Left lobe of liver (tissue), 2 donors: ENCODE measurements at places on chromosomes 7 and 10. TPM values are rescaled to one million over a fixed set of nuclear protein-coding genes. Genes with fewer than 3 reads are reported as not detected.

DNA sequence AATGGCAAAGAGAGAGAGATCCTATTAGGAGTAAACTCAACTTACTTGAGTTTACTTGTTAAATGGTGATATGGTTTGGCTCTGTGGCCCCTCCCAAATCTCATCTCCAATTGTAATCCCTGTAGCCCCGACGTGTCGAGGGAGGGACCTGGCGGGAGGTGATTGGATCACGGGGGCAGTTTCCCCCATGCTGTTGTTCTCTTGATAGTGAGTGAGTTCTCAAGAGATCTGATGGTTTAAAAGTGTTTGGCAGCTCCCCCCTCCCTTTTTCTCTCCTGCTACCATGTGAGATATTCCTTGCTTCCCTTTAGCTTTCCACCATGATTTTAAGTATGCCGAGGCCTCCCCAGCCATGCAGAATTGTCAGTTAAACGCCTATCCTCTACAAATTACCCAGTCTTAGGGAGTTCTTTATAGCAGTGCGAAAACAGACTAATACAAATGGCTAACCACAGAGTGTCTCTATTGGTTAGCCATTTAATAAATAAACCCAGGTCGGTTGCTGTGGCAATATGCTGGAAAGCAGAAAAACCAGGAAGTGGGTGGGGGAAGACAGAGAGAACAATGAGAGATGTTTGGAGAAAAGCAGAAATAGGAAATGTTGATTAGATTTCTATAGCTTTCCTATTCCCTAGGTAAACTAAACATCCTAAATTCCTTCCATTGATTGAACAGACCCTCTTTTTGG is 3.0 kb upstream of the STMP1 start:
- DNase-seq: no peak

Gene KNDC1
- total RNA-seq: 8.5 TPM

Gene METTL2B
- total RNA-seq: 13.9 TPM

- DNase-seq: no peak
Measured at GRCh38 chr10:61355211-61355610, 98.0 kb downstream of the TMEM26 start.

DNA sequence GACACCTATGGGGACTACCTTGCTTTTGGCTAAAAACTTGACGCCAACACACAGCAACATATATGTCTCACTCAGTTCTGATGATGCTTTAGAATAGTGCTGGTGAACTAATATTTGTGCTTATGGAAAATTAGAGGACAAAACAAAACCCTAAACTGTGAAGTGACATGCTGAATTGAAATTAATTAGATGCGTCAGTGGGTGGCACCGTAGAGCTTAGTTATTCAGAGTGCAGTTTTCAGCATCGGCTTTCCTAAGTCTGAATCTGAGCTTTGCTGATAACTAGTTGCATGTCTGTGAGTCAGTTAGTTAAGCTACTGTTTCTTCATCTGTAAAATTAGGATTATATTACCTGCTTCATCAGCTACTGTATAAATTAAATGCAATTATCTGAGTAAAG is 245.0 kb upstream of the SORCS1 start:
- no peak for DNase-seq

DNA sequence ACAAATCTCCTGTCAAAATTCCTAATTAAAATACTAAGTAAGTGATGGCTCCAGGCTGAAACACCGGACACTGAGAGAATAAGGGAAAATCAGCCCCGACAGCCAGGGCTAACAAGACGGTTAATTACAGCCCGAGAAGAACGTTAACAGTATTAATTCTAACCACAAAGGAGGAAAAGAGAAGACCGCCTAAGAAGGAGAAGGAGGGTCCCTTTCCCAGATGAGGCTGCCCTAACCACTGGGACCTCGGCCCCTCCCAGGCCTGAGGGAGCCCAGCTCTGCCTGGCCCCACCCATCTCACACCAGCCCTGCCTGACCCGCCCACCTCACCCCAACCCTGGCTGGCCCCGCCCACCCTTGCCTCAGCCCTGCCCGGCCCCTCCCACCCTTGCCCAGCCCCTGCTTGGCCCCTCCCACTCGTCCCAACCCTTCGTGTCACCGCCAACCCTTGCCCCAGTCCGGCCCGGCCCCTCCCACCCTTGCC is 51.3 kb downstream of the PWWP2B start:
- peak; percentile 74 for DNase-seq

- DNase-seq: no peak
Measured at GRCh38 chr10:99285881-99286280, 43.3 kb upstream of the CNNM1 start.

Gene ERVW-1
- total RNA-seq: not detected
